ENCODE measurements at places on chromosomes 7 and 10.

GRCh38 chr10:97593421-97593820, 3.9 kb downstream of the C10orf62 start:
- DNase-seq, result no peak

- peak; percentile 53 for DNase-seq
Observed at GRCh38 chr7:43649755-43650274, 66.9 kb downstream of the STK17A start.

GRCh38 chr7:45055016-45055415, 33.8 kb downstream of the NACAD start:
- peak; percentile 46 for DNase-seq

GRCh38 chr7:39651265-39651664, 27.9 kb downstream of the RALA start:
- peak; percentile 66 for DNase-seq

- peak; percentile 87 for DNase-seq
Observed at GRCh38 chr7:47600199-47601118, 18.5 kb upstream of the TNS3 start.

DNA sequence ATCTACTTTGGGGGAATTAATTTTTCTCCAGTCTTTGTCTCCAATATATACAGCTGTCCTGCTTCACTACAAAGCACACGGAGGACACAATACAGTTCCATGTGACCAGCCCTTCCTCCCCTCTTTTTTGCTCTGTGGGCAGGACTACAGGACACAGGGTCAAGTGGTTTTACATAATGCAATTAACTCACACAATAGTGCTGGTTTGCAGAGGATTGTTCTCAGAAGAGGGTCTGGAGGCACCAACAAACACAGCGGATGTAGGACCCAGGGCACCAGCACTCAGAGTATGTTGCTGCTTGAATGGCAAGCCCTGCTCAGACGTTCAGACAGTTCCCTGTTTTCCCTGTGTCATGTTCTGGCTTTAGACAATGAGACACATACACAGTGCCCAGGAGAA, 52.0 kb upstream of the NPTX2 start:
- no peak for DNase-seq

DNA sequence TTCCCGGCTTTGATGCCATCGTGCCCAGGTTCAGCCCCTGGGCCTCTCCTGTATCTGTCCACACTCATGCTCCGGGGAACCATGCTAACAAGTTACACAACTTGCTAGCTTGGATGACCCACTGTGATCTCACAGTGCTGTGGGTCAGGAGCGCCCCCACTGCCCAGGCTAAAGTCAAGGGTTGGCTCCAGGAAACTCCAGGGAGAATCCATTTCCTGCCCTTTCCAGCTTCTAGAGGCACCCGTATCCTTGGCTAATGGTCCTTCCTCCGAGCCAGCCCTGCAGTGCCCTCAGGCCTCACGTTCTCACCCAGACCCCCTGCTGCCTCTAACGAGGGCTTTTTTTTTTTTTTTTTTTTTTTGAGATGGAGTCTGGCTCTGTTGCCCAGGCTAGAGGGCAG, 19.5 kb downstream of the AMZ1 start:
- no peak for DNase-seq

All from EL (cell line).